NCI-H345 (cell line): ENCODE measurements at places on chromosomes 3 and 15.

- DNase-seq: no peak
Observed at GRCh38 chr3:64648927-64649906, 38.6 kb downstream of the ADAMTS9 start.

DNA sequence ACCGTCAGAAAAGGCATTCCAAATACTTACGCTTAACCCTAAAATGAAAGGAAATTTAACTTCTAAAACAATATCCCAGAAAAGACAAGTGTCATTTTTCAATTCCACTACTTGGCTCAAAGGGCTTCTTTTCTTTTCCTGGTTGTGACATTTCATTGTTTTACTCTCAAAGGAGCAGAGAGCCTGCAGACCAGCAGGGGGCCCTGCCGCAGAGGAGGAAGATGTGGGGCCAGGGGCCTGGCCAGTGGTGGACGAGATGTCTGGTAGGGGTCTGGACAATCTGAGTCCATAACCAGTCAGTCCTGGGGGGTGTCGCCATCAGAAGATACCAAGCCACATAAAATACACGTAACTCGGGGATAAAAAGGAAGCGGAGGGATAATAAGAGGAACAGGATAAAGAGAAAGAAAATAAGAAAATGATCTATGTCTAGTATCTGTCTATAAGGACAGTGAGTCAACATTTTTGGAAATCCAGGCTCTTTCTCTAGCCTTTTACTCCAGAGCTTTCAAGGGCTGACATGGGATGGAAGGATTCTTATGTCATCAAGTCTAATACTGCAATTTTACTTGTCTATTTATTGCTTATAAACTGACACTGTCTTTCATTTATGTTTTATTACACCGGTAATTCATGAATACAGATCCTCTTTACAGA, 54.2 kb upstream of the ARHGEF3 start:
- no peak for DNase-seq

DNA sequence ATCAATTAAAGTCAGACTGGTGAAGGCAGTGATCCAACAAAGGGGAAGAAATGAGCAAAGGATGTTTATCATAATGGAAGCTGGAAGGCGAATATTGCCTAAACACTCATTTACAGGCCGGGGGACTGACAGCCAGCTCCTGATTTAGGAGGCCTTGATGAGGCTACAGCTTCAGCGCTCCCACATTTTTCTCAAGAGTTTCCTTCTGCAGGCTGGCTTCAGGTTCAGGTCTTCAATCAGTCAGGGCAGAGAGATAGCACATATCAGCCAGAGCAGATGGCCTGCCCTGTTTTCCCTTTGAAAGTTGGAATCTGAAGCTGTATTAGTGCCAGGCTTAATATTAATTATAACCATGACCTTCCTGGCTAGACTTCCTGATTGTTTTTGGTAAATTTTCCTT, 218.9 kb downstream of the SV2B start:
- DNase-seq: no peak

DNA sequence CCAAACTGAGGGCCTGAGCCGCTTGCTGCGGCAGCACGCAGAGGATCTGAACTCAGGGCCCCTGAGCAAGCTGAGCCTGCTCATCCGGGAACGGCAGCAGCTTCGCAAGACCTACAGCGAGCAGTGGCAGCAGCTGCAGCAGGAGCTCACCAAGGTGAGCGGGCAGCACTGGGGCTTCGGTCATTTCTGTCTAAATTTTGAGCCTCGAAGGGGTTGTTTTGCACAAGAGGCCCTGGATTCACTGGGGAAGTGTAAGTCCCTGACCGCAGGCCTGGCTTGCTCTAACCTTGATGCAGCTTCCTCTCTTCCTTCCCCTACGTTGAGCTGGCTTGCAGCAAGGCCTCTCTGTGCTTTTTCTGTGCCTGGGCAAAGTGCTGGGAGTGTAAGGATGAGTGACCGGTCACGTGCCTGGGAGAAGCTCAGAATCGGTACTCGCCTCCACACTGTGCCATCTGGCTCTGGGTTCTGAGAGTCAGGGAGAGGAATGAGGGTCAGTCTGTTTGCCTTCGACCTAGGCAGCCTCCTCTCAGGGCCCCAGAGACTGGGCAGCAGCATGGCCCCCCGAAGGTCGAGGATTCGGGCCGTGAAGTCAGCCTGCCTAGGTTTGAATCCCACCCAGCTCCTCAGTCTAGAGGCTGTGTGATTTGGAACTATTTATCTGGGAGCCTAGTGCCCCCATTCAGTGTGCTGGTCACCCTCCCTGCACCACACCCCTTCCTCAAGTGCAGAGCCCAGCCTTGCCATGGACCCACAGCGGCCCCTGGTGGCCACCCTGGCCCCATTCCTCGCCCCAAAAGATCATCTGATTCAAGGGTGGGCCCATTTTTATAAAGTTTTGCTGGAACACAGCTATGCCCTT, 1.4 kb downstream of the FES start:
- peak; percentile 39 for DNase-seq

- DNase-seq: peak; percentile 48
Observed at GRCh38 chr3:46725621-46726314, 8.1 kb upstream of the PRSS50 start.

GRCh38 chr3:142095841-142096240, 53.5 kb downstream of the TFDP2 start:
- no peak for DNase-seq

DNA sequence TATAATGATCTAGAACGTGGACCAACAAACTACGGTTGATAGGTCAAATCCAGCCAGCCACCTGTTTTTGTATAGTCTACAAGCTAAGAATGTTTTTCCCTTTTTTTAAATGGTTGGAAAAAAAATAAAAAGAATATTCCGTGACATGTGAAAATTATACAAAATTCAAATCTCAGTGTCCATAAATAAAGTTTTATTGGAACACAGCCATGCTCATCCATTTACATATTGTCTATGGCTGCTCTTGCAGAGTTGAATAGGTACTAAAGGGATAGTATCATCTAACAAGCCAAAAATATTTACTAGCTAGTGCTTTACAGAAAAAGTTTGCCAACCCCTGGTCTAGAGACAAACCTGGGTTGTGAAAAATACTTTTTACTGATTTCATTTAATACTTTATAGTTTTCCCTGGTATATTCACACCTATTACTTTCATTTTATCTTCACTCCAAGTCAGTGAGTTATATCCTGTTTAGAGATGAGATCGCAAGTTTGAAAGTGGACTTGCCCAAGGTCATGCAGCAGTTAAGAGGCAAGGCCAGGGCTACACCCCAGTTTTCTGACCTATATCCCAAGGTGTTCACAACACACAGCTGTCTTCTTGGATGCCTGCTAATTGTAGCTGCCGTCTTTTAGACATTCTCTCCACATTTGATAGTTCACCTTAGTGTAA, 58.4 kb downstream of the IGF2BP2 start:
- no peak for DNase-seq

DNA sequence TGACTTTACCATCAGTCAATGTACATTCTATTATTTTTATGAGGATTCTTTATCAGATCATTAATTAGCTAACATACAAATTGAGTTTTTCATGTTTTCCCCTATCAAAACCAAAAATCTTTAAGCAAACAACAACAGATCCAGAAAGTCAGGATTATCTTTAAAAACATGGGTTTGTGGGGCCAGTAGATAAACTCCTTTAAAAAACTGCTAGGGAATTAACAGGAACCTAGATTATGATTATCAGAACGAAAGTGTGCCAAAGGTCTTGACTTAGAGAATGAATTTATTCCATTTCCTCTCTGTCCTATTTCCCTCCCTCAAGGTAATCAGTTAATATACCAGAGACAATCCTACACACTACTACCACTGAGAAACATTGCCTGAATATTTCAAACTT, 13.2 kb upstream of the CCDC13 start:
- DNase-seq: no peak
